ENCODE measurements at places on chromosomes 2 and 18.

- DNase-seq: peak; percentile 81
These were observed 39.9 kb upstream of the SMAD7 start for GRCh38 chr18:48990481-48991318.

- peak; percentile 70 for DNase-seq
These were observed 107.9 kb downstream of the PRKCE start for GRCh38 chr2:45759310-45759851.

- DNase-seq: peak; percentile 30
These were observed 20.2 kb downstream of the IL18RAP start for GRCh38 chr2:102442967-102443828.

GRCh38 chr2:235500761-235501672 is 7.2 kb downstream of the AGAP1 start:
- DNase-seq: peak; percentile 67

DNA sequence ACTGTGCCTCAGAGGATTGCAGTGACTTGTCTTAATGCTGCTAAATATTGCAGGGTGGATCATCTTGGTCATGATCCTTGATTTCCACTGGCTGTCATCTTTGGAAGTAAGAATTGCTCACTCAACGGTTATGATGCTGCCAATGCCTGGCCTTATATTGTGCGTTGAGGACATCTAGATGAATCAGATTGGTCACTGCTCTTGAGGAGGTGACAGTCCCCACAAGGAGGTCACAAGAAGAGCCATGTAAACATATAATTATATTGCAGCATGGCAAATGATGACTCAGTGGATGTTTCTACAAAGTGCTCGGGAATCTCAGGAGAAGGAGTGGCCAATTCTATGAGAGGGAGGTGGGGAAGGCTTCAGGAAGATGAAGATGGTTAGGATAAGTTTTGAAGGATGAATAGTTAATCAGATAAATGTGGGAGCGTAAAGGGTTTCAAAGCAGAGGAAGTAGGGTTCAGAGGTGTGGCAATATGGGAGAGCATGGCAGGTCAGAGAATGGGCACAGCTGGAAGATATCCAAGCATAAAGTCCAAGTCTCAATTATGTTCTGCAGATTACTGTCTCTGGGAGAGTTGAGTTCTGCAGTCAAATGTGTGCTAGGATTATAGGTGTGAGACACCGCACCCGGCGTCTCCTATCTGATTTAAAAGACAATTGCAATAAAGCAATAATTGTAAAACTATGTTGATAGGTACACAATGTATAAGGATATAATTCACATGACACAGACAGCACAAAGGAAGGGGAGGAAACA is 21.3 kb upstream of the TMEM131 start:
- DNase-seq: no peak

DNA sequence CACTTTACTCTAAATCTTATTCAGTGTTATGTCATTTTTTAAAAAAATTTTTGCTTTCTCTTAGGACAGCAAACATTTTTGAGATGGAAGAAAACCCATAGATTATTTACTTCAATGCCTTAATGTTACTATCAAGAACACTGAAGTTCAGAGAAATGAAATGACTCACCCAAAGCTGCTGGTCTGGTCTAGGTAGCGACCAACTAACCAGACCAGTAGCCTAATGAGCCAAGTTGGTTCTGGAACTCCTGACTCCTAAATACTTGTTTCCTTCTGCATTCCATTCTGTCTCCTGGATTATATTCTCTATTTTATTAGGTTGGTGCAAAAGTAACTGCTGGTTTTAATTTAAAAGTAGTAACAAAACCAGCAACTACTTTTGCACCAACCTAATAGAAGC is 35.4 kb downstream of the SLC8A1 start:
- peak; percentile 45 for DNase-seq

- peak; percentile 28 for DNase-seq
These were observed 36.1 kb downstream of the PPP4R1 start for GRCh38 chr18:9578306-9578705.

DNA sequence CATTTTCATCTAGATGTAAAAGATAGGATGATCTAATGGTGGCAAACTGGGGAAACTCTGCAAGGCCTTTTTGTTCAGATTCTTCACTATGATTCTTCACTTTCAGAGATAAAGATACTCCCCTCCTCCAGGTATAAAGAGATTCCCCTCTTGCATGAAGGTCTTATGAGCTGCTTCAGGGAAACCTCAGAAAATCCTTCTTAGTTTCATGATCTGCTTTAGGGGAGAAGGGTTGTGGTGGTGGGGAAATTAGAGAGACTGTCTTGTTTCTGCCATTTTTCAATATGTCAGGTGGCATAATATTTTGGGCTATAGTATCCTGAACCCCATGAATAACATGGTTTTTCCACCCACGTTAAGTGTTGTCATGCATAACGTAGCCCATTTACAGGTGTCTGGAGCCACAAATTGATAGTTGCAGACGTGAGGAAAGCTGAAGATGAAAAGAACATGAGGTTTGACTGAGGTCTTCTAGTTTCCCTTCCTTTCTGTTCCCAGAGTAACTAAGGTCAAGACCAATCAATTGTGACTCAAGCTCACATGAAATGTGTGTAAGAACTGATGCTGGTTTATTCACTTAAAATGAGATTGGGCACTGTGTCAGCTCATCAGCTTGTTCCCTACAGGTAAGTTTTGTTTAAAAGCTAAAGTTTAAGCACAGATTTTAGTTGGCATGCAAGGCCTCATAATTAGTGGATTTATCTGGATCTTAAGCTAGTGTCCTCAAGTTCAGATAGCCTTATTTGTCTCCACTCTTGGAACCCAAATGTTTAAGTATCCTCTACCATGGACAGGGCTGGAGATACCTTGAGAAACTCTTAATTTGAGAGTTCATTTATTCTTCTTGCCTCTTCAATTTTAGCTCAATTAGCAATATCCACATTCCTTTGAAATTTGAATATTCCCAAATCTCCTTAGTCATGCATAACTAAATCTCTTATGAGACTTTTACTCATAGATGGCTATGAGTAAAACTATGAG is 304.5 kb upstream of the FANCL start:
- DNase-seq: no peak

- DNase-seq: no peak
These were observed 344.1 kb upstream of the PLGLB2 start for GRCh38 chr2:87403893-87404175.

DNA sequence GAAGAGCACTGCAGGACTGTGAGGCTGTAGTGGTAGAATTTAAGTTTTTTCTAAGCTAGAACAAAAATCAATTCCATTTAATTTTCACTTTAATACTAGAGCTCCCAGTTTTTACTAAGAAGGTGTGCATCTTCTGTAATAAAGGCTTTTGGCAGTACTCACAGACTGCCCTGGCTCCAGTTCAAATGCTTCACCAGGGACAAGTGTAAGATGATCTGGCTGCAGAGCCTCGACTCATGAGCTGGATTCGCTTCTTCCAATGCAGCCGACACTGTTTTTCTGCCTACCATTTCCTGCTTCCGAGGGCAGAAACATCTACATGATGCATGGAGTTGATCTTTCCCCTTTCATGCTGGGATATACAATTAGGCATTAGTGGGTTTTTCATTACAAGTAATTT is 87.0 kb downstream of the FARSB start:
- DNase-seq: peak; percentile 32
